ENCODE measurements at places on chromosomes 4 and X.
A peak's percentile ranks its signal among the peaks of the same experiment; 100 is the strongest.

GRCh38 chrX:9566150-9566621 lies 101.3 kb downstream of the TBL1X start:
- DNase-seq, result no peak

DNA sequence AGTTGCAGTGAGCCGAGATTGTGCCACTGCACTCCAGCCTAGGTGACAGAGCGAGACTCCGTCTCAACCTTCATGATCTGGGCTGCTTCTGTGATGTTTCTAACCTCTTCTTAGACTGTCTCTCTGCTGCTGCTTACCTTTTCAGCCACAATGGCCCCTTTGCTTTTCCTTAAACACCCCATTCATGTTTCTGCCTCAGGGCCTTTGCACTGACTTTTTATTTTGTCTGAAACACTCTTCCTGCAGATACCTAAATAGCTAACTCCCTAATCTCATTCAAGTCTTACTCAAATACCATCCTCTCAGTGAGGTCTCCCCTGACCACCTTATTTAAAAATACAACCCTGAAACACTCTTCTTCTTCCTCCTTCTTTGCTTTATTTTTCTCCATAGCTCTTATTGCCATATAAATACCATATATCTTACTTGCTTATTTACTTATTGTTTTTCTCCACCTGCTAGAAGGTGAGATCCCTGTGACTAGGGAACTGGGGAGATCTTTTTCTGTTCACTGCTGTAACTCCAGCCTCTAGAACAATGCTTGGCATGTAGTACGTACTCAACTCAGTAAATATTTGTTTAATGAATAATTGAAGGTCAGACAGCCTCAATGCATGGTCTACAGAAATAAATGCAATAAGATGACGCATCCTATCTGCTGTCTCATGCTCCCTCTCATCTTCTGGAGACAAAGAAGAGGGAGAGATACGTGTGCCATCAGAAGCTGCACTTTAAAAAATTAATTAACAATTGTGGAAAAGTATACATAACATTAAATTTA lies 43.8 kb upstream of the SETD7 start:
- peak; percentile 94 for DNase-seq

- no peak for DNase-seq
Observed at GRCh38 chrX:112083624-112084326, 1.2 kb upstream of the TRPC5 start.

GRCh38 chrX:71111921-71112431 lies 599 bp upstream of the IL2RG start:
- DNase-seq, result no peak

DNA sequence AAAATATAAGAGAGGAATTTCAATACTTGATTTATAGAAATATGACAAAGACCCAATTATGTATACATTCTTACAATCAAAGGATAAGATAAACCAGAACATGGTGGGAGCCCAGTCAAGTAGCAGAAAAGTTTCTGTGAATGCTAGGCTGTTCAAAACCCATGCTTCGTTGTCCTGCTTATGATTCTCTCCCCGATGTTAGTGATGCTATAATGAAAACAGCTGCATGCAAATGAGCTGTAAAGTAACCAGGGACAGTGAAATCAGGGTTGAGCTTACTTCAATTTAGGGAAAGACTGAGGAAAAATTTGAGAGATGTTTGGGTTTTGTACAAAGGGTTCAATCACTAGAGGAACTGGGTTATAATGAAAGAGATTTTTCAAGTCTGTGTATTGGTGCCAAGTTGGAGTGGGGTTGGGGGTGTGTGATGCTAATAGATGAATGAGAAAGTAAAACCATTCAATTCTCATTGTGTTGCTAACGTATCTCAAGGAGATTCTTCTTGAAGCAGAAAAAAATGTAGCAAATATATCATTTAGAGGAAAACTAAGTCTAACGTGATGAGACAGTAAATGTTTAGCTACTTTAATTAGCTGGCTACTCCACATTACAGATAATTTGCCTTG lies 59.3 kb upstream of the PPP1R2C start:
- DNase-seq, result no peak

DNA sequence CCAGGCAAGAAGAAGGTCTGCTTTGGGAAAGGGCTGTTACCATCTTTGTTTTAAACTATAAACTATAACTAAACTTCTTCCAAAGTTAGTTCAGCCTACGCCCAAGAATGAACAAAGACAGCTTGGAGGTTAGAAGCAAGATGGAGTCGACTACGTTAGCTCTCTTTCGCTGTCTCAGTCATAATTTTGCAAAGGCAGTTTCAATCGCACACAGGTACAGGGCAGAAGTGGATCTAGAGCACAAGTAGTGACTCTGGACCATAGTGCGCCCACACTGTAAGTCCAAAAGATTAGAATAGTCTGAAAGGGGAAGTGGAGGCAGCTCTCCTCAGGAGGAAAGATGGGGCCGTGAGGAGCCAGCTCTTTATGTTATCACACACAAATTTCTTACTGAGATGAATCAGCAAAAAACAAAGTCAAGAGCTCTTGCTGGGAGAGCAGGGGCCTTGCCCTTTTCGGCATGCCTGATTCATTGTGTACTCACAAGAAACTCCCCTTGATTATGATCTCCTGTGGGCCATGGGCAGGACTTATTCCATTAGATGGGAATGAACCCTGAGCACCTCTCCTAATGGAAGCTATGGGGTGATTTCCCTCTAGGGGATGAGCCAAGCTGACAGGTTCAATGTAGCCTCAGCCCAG lies 58.6 kb downstream of the FUNDC1 start:
- peak; percentile 34 for DNase-seq

- DNase-seq, result no peak
Observed at GRCh38 chr4:105631818-105632400, 76.6 kb downstream of the INTS12 start.

- no peak for DNase-seq
Observed at GRCh38 chr4:114636192-114636935, 37.8 kb downstream of the UGT8 start.

DNA sequence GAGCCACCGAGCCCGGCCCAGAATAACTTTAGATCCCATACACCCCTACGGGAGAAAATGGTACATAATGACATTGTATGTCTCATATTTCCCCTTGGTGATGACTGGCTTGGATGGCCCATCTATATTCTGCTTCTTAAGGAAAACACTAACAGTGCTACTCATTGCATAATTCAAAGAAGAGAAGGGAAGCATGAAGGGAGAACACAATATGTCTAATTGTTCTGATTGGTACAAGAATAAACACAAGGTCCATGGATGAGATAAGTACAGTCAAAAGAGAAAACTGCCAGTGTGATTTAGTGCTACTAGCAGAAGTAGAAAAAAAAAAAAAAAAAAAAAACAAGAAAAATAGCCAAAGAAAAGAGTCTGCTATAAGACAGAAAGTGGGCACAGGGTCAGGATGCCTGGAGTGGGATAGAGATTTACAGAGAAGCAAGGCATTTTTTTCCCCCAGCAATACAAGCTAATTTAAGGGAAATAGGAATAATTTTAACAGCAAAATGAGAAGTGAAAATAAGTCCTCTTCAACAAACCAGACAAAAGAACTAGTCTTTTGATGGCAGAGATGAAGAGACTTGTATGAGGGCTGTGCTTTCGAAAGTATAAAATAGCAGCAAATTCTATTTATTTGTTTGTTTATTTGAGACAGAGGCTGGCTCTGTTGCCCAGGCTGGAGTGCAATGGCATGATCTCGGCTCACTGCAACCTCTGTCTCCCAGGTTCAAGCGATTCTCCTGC lies 96.5 kb upstream of the MAP3K15 start:
- DNase-seq, result no peak

- no peak for DNase-seq
Observed at GRCh38 chr4:138560448-138560847, 318.3 kb upstream of the SLC7A11 start.

DNA sequence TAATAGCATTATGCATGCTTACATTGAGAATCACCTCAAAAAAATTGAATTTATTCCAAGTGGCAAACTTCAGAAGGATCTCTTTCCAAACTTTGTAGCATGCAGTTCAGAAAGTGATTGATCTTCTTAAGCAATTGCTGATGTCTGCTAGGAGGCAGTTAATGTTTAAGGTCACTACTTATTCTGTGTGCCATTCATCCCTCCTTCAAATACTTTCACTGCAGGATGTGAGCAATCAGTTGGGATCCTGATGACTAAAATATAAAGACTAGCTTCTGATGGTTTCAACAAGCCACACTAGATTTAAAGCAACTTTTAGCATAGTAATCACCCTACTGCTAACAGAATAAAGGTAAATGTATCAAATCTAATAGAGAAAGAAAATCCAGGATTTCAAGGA lies 414.1 kb downstream of the ADGRL3 start:
- DNase-seq, result no peak

- DNase-seq, result no peak
Observed at GRCh38 chrX:49746306-49746705, 50.5 kb upstream of the PAGE1 start.

DNA sequence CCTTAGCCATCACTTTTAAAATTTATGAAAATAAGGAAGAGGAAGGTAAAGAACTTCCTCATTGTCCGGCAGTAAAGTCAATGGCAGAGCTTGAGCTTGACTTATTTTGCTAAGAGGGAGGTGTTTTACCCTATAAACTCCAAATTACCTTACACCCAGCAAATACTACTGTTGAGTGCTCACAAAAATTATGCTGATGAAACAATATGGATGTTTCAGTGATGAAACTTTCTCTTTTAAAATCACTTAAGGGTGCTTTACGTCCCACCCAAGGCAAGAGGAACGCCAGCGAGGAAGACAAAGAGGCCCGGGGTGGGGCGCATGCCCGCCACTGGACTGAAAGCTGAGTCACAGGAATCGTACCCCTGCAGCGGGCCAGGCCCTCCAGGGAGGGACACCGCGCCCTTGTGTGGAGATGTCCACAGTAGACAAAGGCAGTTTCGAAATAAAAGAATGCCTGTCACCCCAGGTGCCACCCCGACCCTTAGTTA lies 560 bp upstream of the TMSB4X start:
- peak; percentile 83 for DNase-seq

DNA sequence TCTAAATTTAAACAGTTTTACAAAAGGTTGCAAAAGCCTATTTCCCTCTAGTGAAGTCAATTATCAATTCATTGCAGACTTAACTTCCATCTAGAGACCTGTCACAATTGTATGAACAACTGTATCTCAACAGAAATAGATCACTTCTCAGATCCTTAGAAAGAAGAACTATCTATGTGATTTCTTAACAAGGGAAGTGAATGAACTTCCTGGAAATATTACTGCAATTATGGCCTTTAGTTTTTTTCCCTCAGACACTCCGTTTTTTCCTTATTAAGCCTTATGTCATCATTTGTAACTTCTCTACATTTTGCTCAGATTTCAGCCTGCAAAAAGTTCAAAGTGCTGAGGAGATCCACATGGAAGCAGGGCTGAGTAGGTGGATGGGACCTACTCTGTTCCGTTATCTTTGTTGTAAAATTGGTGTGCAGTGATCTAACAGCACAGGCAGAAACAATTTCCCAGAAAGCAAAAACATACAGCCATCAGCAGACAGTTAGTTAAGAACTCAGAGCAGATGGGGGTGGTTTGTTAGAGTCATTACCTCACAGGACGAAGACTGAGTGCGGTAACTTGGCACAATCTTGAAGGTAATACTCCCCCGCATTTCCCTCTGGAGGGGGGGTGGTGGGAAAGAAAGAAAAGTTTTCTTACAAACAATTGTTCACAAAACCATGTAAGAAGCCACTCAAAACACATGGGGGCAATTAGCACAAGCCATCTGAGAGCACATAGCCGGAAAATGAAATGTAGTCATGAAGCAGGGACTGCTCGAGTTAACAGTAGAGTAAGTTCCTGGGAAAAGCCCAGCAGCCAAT lies 112.3 kb downstream of the NYX start:
- DNase-seq, result no peak

DNA sequence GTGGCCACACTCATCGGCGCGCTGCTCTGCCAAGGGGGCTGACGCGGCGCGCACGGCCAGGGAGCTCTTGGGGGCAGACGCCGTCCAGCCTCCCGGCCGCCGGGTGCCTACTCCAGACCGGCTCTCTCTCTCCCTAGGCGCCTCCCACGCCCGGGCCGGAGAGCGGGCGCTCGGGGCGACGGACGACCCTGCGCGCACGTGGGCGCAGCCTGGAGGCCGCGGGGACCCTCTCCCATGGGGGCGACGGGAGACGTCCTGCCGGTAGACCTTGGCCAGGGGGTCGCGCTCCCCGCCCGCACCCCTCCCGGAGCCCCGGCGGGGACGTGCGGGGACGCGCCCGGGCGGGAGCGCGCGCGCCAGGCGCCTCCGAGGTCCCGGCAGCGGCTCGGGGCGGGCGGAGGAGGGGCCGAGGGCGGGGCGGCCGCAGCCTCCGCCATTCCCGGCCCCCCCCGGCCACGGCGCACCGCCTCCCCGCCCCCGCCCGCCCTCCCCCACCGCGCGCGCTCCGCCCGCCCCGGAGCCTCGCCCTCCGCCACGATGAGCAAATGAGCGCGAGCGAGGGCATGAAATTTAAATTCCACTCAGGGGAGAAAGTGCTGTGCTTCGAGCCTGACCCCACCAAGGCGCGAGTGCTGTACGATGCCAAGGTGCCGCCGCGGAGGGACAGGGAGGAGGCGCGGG lies at the start of gene MSL3:
TSS of gene MSL3 (plus strand) at position 519 of the 681 bp plus-strand sequence. CDS start at position 546, 27 bp downstream.
- DNase-seq, result peak; percentile 52

GRCh38 chr4:73576381-73576780 lies 43.9 kb downstream of the RASSF6 start:
- no peak for DNase-seq

GRCh38 chr4:35228313-35228712 lies 1016.0 kb downstream of the ARAP2 start:
- DNase-seq, result no peak

DNA sequence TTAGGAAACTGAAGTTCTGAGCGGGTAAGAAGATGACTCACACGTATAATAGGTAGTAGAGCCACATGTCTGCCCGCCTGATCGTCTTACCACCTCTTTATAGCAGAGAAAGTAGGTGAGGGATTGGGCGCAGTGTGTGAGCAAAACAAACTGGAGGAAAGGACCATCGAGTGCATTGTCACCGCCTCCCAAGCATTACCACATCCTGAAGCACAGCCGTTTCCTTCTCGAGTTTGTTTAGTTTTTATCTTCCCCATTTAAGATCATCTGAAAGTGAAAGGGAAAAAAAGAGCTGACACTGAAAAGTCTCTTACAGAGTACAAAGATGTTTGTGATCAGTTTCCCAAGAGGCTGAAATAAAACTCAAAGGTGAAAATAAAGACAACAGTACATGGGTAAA lies 14.8 kb downstream of the PDK3 start:
- peak; percentile 58 for DNase-seq

DNA sequence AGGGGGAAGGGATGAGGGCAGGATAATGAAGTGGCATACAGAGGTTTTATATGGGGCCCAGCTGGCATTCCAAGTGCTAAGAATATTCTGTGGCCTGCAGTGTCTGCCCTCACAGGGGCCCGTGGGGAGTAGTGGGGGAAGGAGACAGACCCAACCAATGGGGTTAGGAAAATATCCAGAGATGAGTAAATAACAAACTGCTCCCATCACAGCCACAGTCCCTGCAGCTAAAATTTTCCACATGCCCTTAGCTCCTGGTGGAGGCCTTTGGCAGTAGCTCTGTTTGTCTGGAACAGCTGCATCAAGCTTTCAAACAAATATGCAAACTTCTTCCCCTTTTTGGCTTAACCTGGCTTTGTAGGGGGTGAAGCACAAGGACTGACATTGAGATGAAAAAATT lies 3.1 kb downstream of the SRPX2 start:
- no peak for DNase-seq

GRCh38 chr4:41363384-41363981 lies 106.8 kb downstream of the UCHL1 start:
- peak; percentile 38 for DNase-seq

- no peak for DNase-seq
Observed at GRCh38 chr4:137408527-137409177, 123.6 kb downstream of the PCDH18 start.

- DNase-seq, result no peak
Observed at GRCh38 chr4:115596265-115597001, 483.0 kb upstream of the NDST4 start.

GRCh38 chr4:3807311-3807710 lies 41.1 kb downstream of the ADRA2C start:
- no peak for DNase-seq
